ENCODE measurements at places on chromosomes 4 and X. TPM values are rescaled to one million over a fixed set of nuclear protein-coding genes. Genes with fewer than 3 reads are reported as not detected.

DUSP21 gene
- total RNA-seq, result not detected

RPS6KA6 gene
- total RNA-seq, result 0.47 TPM

- no peak for DNase-seq
- H3K27ac ChIP-seq, result no peak overlapping the region
- H3K27me3 ChIP-seq, result no peaks in the 10 kb centered on the region
These were observed 5.0 kb downstream of the ZFX start for GRCh38 chrX:24154490-24155034.

DNA sequence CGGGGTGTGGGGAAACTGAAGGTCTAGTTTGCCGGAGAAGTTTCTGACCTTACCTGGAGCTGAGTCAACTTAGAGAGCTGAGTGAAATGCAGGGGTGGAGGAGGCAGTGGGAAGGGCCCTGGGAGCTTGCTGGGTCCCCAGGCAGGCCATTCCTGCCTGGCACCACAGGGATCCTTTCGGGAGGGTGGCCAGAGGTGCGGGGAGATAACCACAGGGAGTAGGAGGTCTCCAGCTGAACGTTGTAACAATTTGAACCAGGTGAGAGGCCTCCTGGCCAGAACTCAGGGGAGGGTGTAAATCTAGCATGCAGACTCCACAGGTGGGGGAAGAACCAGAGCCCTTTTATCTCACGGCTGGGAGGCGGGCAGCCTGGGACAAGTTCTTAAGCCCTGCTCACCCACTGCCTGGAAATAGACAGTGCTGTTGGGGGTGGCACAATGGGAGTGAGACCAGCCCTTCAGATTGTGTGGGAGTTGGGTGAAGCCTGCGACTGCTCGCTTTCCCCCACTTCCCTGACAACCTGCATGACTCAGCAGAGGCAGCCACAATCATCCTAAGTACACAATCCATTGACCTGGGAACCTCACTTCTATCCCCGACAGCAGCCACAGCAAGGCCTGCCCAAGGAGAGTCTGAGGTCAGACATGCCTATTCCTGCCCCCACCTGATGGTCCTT lies 247.4 kb downstream of the ADGRA3 start:
- H3K4me1 ChIP-seq, result no peaks in the 10 kb centered on the region
- DNase-seq, result no peak
- H3K27ac ChIP-seq, result no peak overlapping the region

SMC1A gene
- 27.4 TPM for total RNA-seq

- no peak overlapping the region for H3K27ac ChIP-seq
- no peaks in the 10 kb centered on the region for H3K36me3 ChIP-seq
- no peak for DNase-seq
- no peaks in the 10 kb centered on the region for H3K27me3 ChIP-seq
- H3K4me1 ChIP-seq, result no peaks in the 10 kb centered on the region
These were observed 82.9 kb downstream of the OR13H1 start for GRCh38 chrX:131626681-131627296.

GRCh38 chr4:128847082-128847724 lies 37.7 kb downstream of the JADE1 start:
- no peaks in the 10 kb centered on the region for H3K27me3 ChIP-seq
- no peak for DNase-seq
- no peak overlapping the region for H3K27ac ChIP-seq
- peaks cover 28% of the 10 kb centered on the region for H3K4me1 ChIP-seq
- H3K36me3 ChIP-seq, result peaks cover 93% of the 10 kb centered on the region
- no peak overlapping the region for H3K4me3 ChIP-seq

ERAS gene
- total RNA-seq, result not detected

BST1 gene
- total RNA-seq, result 3.4 TPM

SYP gene
- 1.2 TPM for total RNA-seq

DNA sequence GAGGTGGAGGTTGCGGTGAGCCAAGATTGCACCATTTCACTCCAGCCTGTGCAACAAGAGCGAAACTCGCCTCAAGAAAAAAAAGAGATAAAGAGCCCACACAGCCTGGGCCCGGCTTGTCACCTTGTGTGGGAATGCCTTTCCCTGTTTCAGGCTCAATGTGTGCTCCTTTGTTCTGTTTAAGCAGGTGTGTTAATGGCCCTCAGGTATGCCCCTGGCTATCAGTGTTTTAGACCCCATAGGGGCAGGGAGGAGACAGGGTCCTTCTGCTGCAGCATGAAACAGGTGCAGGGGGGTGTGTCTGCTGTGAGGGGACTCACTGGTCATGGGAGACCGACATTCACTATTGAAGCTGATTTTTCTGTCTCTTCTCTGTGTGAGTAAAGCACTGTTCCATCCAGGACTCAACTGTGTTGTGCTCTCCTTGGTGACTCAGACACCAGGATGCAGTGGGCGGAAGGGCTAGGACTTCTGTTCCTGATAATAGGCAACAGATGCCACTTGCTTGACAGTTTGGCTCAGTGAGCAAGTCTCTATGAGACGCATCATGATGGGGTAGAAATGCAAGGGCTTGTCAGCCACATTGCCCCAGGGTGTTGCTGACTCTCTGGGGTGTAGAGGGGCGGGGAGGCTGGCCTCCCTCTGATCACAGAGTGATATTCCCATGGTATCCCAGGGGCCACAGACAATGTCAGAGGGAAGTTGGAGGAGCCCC lies 15.6 kb upstream of the LAP3 start:
- H3K4me3 ChIP-seq, result no peak overlapping the region
- peaks cover under 1% of the 10 kb centered on the region for H3K27me3 ChIP-seq
- no peak for DNase-seq

FGF5 gene
- 0.26 TPM for total RNA-seq

- no peaks in the 10 kb centered on the region for H3K4me1 ChIP-seq
- H3K27ac ChIP-seq, result no peak overlapping the region
- no peaks in the 10 kb centered on the region for H3K27me3 ChIP-seq
- no peak overlapping the region for H3K4me3 ChIP-seq
- DNase-seq, result no peak
These were observed 403.7 kb downstream of the MID1IP1 start for GRCh38 chrX:39204945-39205344.

- H3K4me1 ChIP-seq, result peaks cover 41% of the 10 kb centered on the region
- no peak overlapping the region for H3K4me3 ChIP-seq
- DNase-seq, result no peak
- no peak overlapping the region for H3K27ac ChIP-seq
- no peaks in the 10 kb centered on the region for H3K27me3 ChIP-seq
These were observed 22.5 kb downstream of the ZNF721 start for GRCh38 chr4:476501-476900.

NRK gene
- total RNA-seq, result 2.6 TPM

- H3K27ac ChIP-seq, result no peak overlapping the region
- no peaks in the 10 kb centered on the region for H3K27me3 ChIP-seq
- H3K4me3 ChIP-seq, result no peak overlapping the region
- no peak for DNase-seq
- no peaks in the 10 kb centered on the region for H3K36me3 ChIP-seq
- no peaks in the 10 kb centered on the region for H3K4me1 ChIP-seq
These were observed 13.1 kb downstream of the TCEAL7 start for GRCh38 chrX:103343105-103343504.

- H3K27me3 ChIP-seq, result no peaks in the 10 kb centered on the region
- H3K4me3 ChIP-seq, result no peak overlapping the region
- H3K36me3 ChIP-seq, result peaks cover 69% of the 10 kb centered on the region
- DNase-seq, result no peak
These were observed 2.5 kb downstream of the SLC25A6 start for GRCh38 chrX:1389181-1389992.

RADX gene
- total RNA-seq, result 1.4 TPM

DNA sequence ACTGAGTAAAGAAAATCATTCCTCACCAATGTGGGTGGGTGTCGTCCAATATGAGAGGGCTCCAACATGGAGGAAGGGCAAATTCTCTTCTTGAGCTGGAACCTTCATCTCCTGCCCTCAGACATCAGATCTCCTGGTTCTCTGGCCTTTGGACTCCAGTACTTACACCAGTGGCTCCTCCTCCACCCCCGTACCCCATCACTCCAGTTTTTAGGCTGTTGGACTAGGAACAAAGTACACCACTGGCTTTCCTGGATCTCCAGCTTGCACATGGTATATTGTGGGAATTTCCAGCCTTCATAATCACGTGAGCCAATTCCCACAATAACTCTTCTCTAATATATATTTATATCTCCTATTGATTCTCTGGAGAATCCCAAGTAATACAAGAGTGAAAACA lies 196.9 kb downstream of the PDHA2 start:
- no peaks in the 10 kb centered on the region for H3K4me1 ChIP-seq
- H3K36me3 ChIP-seq, result no peaks in the 10 kb centered on the region
- no peak for DNase-seq
- H3K27me3 ChIP-seq, result no peaks in the 10 kb centered on the region

GNRHR gene
- total RNA-seq, result not detected

MTNR1A gene
- not detected for total RNA-seq

TSPAN6 gene
- 5.5 TPM for total RNA-seq

DNA sequence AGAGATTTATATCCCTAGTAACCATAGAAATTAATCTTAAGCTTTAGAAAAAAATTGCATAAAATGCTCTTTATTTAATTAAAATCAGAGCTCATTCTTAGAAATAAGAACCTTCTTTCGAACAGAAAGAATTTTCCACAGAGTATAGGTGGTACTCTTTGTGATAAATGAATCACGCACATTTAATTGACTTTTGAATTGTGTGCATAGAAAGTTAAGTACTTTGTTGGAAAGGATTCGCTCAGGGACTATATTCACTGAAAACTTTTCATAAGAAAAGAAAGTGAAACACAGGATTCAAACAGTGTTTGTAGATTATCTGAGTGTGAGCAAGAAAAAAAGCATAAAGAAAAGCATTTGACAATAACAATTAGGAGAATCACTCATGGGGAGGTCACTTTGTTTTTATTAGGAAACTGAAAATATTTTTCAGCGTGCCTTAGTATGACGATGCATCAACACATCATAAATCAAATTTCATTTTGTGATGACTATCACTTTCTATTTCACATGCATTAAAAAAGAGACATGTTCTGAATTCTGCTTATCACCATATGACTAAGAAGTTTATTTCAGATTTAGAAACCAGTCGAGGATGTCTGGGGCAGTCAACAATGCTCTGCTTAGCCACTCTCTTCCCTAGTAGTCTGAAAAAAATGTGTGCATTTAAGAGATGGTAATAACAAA lies 49.5 kb downstream of the STX18 start:
- no peaks in the 10 kb centered on the region for H3K36me3 ChIP-seq
- H3K4me3 ChIP-seq, result no peak overlapping the region
- no peaks in the 10 kb centered on the region for H3K27me3 ChIP-seq
- H3K27ac ChIP-seq, result no peak overlapping the region
- peaks cover 17% of the 10 kb centered on the region for H3K4me1 ChIP-seq

GRCh38 chr4:66604192-66604591 lies 933.9 kb upstream of the EPHA5 start:
- no peak overlapping the region for H3K4me3 ChIP-seq
- no peaks in the 10 kb centered on the region for H3K27me3 ChIP-seq
- no peaks in the 10 kb centered on the region for H3K36me3 ChIP-seq
- H3K27ac ChIP-seq, result no peak overlapping the region
- H3K4me1 ChIP-seq, result no peaks in the 10 kb centered on the region

- no peaks in the 10 kb centered on the region for H3K4me1 ChIP-seq
- H3K27me3 ChIP-seq, result no peaks in the 10 kb centered on the region
- H3K27ac ChIP-seq, result no peak overlapping the region
- no peaks in the 10 kb centered on the region for H3K36me3 ChIP-seq
- H3K4me3 ChIP-seq, result no peak overlapping the region
These were observed 22.9 kb upstream of the FAT1 start for GRCh38 chr4:186746581-186746980.

PPEF1 gene
- 0.26 TPM for total RNA-seq

DNA sequence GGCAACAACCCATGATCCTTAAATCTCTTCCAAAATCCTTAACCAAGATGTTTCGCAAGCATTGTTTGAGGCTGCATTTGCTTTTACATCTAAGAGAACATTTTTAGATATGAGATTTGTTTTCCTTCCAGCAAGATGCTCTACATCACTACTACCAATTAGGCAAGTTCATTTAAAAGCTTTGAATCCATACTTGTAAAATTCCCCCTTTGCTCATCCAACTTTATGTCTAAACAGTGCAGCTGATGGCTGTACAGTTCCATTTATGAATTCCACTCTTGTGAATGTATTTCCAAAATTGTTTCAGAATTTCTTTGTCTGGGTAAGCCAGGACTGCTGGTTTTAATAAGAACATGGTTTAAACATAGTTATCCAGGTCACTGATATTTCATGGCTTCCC lies 31.5 kb downstream of the RAI2 start:
- DNase-seq, result no peak
- no peak overlapping the region for H3K27ac ChIP-seq
- H3K36me3 ChIP-seq, result no peaks in the 10 kb centered on the region

- H3K4me1 ChIP-seq, result no peaks in the 10 kb centered on the region
- H3K4me3 ChIP-seq, result no peak overlapping the region
- H3K27ac ChIP-seq, result no peak overlapping the region
- no peak for DNase-seq
These were observed 192.0 kb downstream of the PPP3CA start for GRCh38 chr4:101155368-101155767.

DNA sequence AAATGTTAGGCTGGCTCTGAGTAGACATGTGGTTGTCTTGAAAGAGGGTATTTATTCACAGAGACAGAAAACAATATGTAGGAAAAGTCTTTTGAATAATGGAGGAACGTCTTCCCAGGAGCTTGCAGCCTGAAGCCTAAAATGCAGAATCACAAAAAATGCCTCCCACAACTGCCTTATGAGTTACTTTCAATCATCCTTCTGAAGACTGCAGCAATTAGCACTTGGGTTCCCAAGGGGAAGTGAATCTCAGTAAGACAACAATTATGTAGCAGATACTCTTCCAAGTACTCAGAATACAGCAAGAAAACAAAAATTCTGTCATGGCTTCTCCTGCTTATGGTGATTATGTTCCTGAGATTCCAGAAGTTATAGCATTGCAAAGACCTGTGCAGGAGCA lies 166.6 kb upstream of the TBL1X start:
- H3K4me3 ChIP-seq, result no peak overlapping the region
- H3K27ac ChIP-seq, result no peak overlapping the region
- no peaks in the 10 kb centered on the region for H3K4me1 ChIP-seq
- H3K36me3 ChIP-seq, result no peaks in the 10 kb centered on the region
- no peaks in the 10 kb centered on the region for H3K27me3 ChIP-seq

DNA sequence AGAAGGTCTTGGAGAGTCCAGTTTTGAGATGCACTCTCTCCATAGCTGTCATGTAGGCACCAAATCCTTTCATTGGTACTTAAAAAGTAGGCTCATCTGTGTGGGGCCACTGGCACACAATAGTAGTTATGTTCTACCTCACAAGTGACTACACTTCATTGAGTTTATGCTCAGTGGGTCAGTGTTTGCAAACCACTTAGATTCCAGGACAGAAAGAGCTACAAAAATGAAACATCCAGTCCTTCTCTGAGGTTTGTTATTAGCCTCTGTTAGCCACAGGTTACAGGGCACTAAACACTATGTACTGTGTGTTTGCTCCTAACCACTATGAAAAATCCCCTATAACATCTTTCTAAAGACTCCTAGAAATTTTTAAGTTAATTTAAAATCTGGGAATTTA lies 13.8 kb downstream of the RAB28 start:
- H3K36me3 ChIP-seq, result no peaks in the 10 kb centered on the region
- H3K27ac ChIP-seq, result no peak overlapping the region
- DNase-seq, result no peak
- no peak overlapping the region for H3K4me3 ChIP-seq

GAGE12E gene
- total RNA-seq, result not detected

- DNase-seq, result no peak
- no peaks in the 10 kb centered on the region for H3K36me3 ChIP-seq
- peaks cover 8% of the 10 kb centered on the region for H3K4me1 ChIP-seq
- no peak overlapping the region for H3K27ac ChIP-seq
- no peaks in the 10 kb centered on the region for H3K27me3 ChIP-seq
- no peak overlapping the region for H3K4me3 ChIP-seq
These were observed 12.8 kb downstream of the ATP5ME start for GRCh38 chr4:661231-661630.

Measured in heart right ventricle (tissue), 16 donors.